ENCODE measurements at places on chromosomes 13 and 19.

GRCh38 chr19:12139269-12139668, 881 bp downstream of the ZNF20 start:
- no peak for DNase-seq

GRCh38 chr19:5563008-5563431, 4.7 kb downstream of the TINCR start:
- no peak for DNase-seq

- DNase-seq: no peak
These were observed 133.9 kb upstream of the TMTC4 start for GRCh38 chr13:100808330-100809128.

DNA sequence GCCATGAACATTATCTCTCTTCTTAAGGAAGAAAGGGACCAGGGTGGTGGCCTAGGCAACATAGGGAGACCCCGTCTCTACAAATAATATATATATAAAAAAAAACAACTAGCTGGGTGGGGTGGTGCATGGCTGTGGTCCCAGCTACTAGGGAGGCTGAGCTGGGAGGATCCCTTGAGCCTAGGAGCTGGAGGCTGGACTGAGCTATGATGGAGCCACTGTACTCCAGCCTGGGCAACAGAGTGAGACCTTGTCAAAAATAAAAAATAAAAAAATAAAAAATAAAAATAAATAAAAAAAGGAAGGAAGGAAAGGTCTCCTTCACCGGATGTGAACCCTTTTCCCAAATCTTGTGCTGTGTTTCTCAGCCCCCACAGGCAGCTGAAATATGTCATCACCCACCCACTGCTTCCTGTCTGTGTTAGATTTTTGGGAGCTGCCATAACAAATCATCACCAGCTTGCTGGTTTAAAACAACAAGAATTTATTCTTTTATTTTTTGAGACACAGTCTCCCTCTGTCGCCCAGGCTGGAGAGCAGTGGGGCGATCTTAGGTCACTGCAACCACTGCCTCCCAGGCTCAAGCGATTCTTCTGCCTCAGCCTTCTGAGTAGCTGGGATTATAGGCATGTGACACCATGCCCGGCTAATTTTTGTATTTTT, 9.5 kb upstream of the TSPAN16 start:
- no peak for DNase-seq

DNA sequence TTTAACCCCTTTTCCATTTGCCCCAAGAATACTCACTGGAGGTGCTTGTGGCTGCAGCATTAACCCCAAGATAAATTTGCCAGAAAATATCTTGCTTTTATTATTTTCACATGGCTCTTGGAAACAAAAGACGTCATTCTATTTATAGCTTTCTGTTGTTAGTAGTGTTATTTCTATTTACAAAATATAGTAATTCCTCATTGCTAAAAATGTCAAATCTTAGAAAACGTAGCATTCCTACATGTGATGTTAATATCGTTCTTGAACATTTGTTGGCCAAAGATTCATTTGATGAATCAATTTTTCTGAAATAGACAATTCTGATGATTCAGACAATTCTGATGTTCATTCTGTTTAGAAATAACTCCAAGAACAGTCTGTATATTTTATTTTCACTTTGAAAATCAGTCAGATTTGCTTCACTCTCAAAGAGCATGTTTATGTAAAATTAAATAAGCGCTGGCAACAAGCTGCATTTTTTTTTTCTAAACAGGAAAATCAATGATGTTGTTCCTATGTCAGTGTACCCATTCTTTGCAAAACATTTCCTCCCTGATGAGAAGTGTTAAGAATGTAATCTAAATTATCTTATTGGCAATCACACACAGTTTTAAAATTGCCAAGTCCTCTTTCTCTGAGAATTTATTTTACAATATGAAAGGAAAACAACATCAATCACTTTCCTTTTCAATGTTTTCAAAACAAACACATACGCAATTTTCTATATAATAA, 334.0 kb downstream of the KCTD12 start:
- no peak for DNase-seq

- DNase-seq: no peak
These were observed 13.1 kb upstream of the CEACAM16 start for GRCh38 chr19:44685877-44686276.

DNA sequence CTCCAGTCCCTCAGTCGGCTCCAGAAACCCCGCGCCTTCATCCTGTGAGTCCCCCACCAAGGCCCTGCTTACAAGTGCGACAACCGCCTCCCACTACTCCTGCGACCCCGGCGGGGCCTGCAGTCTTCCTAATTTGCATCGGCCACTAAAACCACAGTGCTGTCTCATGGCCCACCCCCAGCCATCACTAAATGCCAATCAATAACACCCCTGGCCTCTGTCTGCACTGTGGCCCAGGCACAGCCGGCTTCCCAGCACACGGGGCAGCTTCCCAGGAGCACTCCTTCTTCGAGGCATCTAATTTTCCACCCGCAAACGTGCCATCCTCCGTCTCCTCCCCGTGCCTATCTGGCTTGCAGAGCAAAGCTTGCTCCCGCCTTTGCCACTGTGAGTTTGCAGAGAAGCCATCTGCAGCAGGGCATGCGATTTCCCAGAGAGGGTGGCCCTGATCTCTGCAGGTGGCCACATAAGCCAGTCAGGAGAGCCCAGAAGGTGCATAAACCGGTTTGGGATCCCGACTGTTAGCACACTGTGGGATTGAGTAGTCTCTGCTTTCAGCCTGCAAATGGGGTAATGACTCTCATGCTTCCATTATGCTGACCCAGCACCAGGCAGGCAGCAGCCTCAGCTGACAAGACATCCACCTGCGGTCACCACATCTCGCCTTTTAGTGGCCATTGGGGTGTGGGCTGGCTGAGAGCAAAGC, 34.0 kb upstream of the USE1 start:
- DNase-seq: no peak

DNA sequence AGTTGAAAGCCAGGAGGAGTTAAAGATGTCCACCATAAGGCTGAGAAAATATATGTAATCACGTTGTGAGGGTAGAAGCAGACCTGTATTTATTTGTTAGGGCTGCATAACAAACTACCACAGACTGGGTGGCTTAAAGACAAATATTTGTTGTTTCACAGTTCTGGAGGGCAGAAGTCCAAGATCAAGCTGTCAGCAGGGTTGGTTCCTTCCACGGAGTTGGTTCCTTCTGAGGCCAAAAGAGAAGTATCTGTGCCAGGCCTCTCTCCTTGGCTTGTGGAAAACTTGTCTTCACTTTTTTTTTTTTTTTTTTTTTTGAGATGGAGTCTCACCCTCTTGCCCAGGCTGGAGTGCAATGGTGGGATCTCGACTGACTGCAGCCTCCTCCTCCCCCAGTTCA, 73.7 kb upstream of the SLAIN1 start:
- DNase-seq: no peak

DNA sequence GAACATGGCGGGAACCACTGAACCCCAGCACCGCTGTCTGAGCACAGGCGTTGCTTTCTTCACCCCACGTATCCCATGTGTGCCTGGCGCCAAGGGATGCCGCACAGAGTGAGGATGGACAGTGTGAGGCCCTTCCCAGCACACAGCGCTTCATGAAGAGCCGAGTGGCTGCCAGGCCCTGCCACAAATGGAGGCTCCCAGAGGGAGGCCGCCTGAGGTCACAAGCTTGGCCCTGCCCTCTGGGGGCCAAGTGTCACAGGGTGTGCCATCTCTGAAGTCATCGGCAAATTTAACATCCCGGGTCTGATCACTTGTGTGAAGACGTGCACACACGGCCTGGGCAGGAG, 24.4 kb downstream of the MPND start:
- no peak for DNase-seq
